ENCODE measurements at places on chromosomes 16 and 17.

- DNase-seq: no peak
These were observed 1.1 kb upstream of the RAPGEFL1 start for GRCh38 chr17:40175928-40176753.

GRCh38 chr17:47184681-47185080 lies 4.4 kb downstream of the CDC27 start:
- no peak for DNase-seq

GRCh38 chr17:81923302-81924260 lies 4.0 kb downstream of the MAFG start:
- peak; percentile 87 for DNase-seq

DNA sequence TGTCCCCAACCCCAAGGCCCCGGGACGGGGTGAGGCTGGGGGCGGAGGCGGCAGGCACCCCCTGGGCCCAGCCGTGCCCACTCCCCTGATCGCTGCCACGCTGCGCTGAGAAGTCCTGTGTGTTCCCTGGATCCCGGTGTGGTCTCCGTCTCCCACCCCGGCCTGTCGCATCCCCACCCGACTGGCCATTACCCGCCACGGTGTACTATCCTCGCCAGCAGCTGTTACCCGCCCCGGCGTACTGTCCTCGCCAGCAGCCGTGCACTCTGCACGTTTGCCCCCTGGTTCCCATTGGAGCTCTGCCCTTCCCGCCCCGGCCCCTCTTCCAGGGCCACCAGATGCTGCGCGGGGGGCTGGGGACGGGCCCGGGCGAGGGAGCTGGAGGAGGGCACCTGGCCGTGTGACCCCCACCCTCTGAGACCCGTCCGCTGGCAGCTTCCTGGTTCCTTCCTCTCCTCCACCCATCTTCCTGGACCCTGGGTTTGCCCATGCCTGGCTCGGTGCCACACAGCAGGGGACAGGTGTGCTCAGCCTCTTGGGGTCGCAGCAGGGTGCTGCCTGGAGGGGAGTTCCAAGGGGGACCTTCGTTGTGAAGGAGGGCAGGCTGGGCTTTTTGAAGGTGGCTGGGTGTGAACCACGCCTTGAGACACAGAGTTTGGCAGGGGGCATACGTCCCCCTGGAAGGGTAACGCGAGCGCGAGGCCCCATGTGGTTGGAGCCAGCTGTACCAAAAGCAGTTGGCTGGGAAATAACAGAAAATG lies 19.7 kb downstream of the BAHCC1 start:
- DNase-seq: no peak

- DNase-seq: no peak
These were observed 26.6 kb upstream of the SPPL2C start for GRCh38 chr17:45818041-45818440.

- no peak for DNase-seq
These were observed 441.0 kb upstream of the SALL1 start for GRCh38 chr16:51592001-51592501.

DNA sequence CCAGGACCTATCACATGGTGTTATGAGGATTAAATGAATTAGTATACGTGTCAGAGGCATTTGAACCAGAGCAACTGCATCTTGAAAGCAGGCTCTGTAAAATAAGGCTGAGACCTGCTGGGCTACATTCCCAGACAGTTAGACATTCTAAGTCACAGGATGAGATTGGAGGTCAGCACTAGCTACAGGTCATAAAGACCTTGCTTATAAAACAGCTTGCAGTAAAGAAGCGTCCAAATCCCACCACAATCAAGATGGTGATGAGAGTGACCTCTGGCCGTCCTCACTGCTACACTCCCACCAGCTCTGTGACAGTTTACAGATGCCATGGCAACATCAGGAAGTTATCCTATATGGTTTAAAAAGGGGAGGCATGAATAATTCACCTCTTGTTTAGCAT lies 71.8 kb downstream of the IRF8 start:
- DNase-seq: no peak

GRCh38 chr16:49127103-49127502 lies 154.5 kb downstream of the CBLN1 start:
- no peak for DNase-seq

DNA sequence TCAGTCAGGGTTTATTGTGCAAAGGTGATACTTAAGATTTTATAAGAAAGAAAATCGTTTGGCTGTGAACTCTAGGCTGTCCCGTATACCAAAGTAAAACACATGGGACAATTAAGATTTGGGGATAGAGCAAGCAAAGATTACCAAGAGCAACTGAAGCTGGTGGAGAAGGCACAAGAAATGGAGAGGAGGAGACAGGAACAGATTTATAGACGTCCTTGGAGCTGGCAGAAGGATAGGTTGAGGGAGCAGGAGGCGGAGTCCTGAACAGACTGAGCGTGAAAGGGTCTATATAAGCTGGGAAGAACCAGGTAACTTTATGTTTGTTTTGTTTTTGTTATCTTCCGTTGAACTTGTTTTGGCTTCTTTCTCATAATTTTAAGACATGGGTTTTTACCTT lies 3.8 kb downstream of the TNRC6C start:
- no peak for DNase-seq

GRCh38 chr16:28193530-28194423 lies 18.0 kb downstream of the XPO6 start:
- no peak for DNase-seq

DNA sequence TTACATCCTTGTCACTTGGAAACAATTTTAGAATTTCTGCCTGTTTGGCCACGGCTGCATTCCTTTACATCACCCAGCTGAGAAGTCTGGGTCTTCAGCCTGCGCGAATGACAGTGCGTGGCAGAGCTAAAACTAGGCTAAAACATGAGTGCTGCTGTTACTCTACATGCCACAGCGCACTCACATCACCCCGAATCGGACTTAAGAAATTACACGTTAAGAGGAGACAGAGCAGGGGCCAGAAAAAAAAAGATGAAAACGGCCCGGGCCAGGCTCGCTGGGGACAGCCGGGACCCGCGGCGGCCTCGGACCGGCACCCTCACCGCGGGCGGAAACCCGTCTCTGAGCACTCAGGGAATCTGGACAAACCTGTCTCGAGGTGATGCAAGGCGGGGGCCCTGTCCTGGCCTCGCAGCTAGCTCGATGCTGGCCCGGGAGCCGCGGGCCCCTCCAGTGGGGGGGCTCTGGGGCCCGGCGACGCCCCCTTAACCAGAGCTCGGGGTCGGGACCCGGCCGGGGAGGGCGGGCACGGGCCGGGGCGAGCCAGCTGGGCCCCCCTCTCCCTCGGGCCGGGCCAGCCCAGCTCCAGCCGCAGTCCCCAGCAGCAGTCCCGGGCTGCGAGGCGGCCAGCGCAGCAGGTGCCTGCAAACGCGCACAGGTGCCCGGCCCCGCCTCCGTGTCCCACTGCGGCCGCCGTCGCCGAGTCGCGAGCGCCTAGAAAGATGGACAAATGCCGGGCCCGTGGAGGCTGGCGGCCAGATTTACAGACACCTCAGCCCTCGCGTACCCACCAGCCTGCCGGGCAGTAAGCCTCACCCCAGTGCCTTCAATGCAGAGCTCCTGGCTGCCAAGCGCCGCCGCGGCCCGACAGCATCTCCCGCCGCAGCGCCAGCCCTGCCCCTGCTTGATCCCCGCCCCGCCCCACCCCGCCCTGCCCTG lies at the start of gene AKTIP:
Gene AKTIP, minus strand, starts transcription at position 879 of the 939 bp plus-strand sequence. CDS start 2,950 bp downstream, outside the sequence.
- peak; percentile 70 for DNase-seq
